ENCODE measurements at places on chromosomes 12 and 14.
A peak's percentile ranks its signal among the peaks of the same experiment; 100 is the strongest.

- DNase-seq: no peak
These were observed 76.1 kb downstream of the ALG10B start for GRCh38 chr12:38392554-38393144.

DNA sequence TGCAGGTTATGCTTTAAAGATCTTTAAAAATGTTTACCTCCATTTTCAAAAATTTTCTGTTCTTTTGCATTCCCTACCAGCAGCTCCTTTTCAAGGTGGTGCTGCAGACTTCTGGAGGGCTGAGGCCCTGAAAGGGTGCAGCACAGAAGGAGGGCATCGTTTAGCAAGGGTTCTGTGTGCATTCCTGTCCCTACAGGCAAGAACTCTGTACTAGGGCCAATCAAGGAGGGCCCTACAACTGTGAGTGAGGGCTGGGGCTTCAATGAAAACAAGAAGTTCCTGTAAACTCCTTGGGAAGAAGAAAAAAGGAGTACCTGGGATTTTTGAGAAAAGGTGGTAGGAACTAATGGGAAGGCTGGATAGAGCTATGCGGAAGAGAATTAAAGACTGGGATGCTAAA, 50.7 kb upstream of the CSRP2 start:
- no peak for DNase-seq

DNA sequence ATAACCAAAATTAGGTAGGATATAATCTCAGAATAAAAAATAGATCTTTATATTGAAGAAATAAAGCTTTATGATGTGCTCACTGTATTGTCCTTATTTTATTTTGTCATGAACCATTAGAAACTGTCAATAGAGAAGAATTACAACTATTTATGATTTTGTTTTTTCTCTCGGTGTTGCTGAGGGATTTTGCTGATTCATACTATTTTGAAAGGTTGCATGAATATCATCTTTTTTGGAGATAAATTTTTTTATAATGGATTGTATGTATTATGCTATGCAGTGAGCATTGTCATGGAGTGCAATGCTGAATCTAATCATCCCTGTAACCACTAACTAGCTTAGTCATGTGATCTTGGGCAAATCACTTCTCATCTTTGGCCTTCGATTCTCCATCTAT, 15.0 kb downstream of the SLC39A9 start:
- no peak for DNase-seq

DNA sequence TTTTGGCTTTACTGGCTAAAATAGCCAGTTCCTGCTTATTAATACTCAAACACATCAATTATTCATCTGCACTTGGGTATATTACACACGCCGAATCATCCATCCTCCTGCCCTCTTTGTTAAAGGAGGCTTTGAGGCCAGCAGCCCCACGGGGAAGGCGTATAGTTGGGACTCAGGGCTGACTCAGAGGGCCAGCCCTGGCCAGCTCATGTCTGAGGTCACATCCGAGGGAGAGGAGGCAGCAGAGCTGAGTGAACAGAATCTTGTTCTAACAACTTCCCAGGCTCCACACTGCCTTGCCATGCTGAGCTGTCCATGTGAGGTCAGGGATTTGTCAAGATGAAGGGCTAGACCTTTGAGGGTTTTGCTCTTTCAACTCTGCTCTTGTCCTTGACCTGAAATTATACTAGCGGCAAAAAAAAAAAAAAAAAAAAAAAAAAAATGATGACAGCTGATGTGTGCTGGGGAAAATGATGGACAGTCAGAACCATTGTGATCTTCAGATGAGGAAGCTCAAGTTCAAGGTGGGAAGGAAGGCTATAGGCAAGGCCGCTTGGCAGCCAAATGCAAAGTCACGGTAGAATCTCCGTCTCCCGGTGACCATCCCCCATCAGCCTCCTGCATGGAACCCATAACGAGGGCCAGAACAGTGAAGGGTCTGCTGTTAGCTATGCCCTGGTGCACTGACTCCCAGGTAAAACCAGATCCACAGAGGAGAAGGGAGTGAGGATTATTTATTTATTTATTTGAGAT, 12.5 kb upstream of the MARK3 start:
- no peak for DNase-seq

DNA sequence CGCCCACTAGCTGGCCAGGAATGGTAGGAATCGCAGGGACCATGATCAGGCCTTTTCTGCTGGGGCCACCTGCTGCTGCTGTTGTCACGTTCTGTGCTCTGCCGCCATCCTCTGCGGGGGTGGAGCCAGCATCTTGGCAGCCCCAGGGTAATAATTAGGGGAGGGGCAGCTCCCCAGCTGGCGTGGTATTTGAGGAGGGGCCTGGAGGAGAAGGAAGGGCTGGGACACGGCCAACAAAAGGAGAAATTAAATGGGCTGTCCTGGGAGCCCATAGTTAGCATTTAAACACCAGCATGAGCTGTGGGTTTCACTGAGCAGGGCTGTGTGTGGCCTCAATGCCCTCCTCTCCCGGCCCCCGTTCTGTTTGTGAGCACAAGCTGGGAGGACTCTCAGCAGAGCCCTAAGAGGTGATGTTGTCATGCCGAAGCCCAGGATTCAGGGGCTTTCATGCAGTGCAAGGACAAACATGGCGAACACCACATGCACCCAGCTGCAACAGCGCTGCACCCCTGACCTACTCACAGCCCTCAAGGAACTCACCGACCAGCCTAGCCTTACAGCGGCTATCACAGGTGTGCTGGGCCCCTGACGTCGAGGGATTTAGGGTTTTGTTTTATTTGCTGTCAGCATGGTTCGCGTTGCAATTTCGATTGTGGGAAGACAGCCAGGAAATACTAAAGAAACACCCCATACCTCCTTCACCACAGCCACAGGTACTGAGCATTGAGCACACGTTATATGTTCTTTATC, 324.3 kb downstream of the CACNA1C start:
- peak; percentile 40 for DNase-seq

- no peak for DNase-seq
These were observed 173.2 kb downstream of the BRMS1L start for GRCh38 chr14:35999294-35999693.

- no peak for DNase-seq
These were observed 55.2 kb upstream of the CDKL1 start for GRCh38 chr14:50451854-50452253.

GRCh38 chr12:1226951-1227350, 235.9 kb downstream of the ERC1 start:
- no peak for DNase-seq

- no peak for DNase-seq
These were observed 109.5 kb downstream of the ZFP36L1 start for GRCh38 chr14:68683326-68683725.

- DNase-seq: no peak
These were observed 63.0 kb upstream of the BTG1 start for GRCh38 chr12:92208613-92209121.

DNA sequence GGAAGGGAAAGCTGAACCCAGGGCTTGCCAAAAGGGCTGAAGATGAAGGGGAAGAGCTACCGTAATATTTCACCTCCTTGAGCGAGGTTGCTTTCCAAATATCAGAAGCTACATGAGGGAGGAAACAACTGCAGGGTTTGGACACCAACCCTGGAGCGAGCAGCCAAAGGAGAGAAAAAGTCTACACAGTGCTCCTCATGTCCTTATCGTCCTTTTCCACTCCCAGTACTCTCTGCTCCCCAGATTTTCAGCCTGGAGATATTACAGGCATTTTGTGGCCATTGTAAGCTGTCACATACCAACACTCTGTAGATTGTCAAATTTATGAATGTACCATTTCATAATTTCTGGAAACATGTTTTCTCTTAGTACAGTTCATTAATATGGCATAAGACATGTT, 115.9 kb downstream of the GPHN start:
- no peak for DNase-seq

DNA sequence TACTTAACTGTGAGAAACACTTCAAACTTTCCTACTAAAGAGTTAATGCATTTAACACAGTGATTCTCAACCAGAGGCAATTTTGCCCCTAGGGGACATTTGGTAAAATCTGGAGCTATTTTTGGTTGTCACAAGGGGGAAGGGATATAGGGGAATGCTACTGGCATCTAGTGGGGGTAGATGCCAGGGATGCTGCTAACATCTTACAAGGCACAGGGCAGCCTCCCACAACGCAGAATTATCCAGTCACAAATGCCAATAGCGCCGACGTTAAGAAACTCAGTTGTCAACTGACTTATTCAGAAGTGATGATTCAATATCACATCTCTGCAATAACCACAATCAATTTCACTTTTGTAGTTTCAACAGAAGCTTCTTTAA, 2.0 kb downstream of the EEA1 start:
- DNase-seq: no peak

DNA sequence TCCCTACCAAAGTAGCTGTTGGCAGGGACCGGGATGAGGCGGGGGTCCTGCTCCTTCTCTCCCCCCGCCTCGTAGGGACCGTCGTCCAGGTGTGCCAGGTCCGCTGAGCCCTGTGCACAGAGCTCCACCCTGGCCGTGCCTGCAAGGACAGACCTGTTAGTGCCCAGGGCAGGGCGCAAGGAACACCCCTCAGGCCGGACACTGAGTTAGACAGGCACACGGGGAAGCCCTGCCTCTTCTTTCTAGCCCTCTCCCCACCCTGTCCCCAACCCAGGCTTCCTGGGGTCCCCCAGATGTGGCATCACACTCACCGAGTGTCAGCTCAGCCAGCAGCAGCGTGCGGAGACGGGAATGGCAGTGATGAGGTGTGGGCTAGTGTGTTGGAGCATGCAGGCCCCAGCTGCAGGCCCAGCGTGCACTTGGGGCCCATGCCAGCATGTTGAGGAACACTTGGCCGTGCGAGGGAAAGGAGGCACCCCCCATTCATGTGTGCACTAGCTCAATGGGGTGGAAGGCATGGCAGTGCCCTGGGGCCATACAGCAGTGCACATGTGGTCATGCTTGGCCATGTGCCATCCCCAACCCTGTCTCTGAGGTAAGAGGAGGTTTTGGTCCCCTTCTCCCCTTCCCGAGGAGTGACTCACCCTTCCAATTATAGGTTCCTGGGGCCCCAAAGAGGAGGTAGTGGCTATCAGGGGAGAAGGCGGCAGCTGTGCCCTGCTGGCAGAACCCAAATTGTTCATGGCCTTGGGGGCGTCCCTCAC, 7.3 kb downstream of the ITGA7 start:
- DNase-seq: no peak

- peak; percentile 43 for DNase-seq
These were observed 774 bp upstream of the SLC2A13 start for GRCh38 chr12:40106655-40107054.

GRCh38 chr14:51139121-51139681, 44.3 kb upstream of the TRIM9 start:
- no peak for DNase-seq

- no peak for DNase-seq
These were observed 9.3 kb downstream of the PAPLN start for GRCh38 chr14:73246387-73247150.

DNA sequence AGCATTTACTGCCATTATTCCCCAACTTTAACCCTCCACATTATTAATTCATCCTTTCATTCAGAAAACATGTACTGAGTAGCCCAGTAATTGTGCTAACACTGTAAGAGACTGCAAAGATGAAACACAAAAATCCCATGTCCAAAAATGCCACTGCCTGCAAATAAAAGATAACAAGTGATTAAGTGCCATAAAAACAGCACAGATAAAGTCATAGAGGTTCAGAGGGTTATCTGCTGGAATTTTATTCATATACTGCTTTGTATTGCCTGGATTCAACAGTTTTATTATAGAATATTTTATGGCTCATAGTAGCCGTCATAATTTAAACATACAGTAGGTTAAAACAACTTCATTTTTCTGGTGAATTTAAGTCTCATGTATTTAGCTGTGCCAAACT, 177.9 kb downstream of the KICS2 start:
- DNase-seq: no peak

- DNase-seq: no peak
These were observed 9.7 kb downstream of the NFATC4 start for GRCh38 chr14:24377657-24378056.

GRCh38 chr12:127928178-127928577, 338.8 kb upstream of the TMEM132C start:
- DNase-seq: no peak

GRCh38 chr12:78880078-78880477, 15.5 kb downstream of the SYT1 start:
- DNase-seq: no peak

DNA sequence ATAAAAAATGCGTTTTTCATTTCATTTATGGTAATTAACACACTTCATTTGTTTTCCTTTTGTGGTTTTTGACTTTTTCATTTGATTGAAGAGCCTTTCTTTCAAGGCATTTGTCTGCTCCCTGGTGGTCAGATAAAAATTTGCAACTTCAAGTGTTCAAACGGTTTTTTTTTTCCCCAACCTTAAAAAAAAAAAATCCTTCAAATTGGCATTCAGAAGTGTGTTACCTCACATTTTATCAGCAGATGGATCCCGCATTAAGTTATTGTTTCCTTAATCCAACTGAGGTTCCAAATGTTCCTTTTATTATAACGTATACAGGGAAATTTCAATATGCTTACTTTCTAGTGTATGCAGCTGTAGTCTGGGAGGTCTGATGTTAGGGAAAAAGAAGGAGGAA, 47.2 kb downstream of the MYF5 start:
- peak; percentile 76 for DNase-seq

DNA sequence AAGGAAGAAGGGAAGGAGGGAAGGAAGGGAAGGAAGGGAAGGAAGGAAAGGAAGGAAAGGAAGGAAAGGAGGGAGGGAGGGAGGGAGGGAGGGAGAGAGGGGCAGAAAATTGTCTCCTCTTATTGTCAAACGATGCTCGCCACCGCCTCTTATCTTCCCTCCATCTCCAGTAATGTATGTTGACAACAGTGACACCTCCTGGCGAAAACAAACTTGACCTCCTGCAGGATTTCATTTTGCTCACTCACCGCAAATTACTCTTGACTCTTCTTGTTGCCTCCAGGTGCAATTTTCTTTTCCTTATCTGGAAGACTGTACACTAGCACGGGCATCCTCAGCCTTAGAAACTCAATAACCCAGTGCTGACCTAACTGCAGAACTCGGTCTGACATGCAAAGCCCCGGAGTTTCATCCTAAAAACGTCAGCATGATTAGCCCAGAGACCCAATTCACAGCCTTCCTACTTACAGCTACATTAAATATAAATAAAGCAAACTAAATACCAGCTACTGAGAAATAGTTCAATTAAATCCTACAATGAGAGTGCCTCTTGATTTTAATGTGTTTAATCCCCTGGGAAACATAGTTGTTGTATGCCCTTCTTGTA, 512.4 kb upstream of the TMPO start:
- peak; percentile 75 for DNase-seq

DNA sequence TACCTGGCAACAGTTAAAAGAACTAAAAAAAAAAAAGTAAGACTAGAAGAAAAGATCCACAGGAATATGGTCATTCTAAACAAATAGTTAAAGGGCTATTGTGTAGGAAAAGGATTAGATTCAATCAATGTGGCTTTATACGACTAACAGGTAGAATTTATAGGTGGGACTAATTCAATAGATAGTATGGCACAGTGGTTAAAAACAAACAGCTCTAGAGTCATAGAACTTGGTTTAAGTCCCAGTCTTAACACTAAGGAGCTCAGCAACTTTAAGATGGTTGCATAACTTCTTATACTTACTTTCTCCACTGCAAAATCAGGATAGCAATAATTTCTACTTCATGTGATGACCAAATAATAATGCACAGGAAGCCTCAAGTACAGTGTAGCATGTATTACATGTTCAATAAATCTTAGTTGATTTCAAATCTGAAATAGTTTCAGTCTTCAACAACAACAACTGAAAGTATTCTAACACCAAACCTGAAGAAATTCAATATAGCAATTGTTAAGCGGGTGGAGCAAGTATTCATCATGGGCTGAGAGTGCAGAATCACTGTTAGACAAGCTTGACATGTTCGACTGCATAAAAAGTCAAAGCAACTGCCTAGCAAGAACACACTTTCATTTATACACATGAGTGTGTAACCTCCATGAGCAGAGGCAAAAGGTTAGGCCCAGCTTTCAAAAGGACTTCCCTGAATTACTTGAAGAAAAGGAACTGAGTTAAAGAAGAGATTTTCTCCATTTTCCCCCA, 50.4 kb downstream of the ITPR2 start:
- DNase-seq: no peak
